Keratinocyte (primary cell): ENCODE measurements at places on chromosomes 7 and 10.

DNA sequence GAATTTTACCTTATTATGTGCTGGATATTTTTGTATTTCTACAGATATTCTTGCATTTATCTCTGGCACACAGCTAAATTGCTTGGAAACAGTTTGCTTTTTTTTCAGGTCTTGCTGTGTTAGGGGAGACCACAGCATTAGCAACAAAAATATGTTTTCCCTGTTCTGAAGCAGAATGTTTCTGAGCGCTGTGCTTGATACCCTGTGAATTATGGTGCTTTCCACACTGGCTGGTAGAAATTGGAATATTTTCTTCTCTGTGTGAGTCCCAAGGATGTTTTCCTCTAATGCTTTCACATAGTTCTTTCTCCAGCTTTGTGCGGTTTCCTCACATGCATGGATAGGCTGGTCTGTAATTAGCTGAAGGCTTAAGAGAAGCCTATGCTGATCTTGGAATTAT lies 651.6 kb upstream of the IGFBP3 start:
- no peak for DNase-seq

- DNase-seq: no peak
These were observed 2.6 kb upstream of the SEC31B start for GRCh38 chr10:100522107-100522801.

GRCh38 chr7:39526666-39527065 lies 39.5 kb upstream of the YAE1 start:
- no peak for DNase-seq

DNA sequence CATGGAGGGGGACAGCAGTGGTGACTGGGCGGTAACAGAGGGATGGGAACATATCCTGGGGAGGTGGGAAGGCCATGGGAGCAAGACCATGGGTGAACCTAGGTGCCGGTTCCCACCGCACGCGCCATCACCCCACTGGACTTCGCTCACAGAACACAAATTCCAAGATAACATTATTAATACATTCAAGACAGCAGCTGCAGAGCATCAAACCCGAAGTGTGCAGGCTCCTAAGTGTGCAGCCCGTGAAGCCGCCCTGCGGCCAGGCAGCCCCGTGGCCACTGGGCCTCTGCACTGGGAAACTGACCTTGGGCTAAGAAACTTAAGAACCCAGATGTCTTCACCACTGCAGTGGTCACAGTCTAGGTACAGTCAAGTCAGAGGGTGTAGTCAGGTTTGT lies 42.8 kb upstream of the ZRANB1 start:
- no peak for DNase-seq

GRCh38 chr10:6769704-6770417 lies 189.8 kb upstream of the PRKCQ start:
- no peak for DNase-seq

GRCh38 chr7:24201226-24201625 lies 82.8 kb upstream of the NPY start:
- DNase-seq: no peak

DNA sequence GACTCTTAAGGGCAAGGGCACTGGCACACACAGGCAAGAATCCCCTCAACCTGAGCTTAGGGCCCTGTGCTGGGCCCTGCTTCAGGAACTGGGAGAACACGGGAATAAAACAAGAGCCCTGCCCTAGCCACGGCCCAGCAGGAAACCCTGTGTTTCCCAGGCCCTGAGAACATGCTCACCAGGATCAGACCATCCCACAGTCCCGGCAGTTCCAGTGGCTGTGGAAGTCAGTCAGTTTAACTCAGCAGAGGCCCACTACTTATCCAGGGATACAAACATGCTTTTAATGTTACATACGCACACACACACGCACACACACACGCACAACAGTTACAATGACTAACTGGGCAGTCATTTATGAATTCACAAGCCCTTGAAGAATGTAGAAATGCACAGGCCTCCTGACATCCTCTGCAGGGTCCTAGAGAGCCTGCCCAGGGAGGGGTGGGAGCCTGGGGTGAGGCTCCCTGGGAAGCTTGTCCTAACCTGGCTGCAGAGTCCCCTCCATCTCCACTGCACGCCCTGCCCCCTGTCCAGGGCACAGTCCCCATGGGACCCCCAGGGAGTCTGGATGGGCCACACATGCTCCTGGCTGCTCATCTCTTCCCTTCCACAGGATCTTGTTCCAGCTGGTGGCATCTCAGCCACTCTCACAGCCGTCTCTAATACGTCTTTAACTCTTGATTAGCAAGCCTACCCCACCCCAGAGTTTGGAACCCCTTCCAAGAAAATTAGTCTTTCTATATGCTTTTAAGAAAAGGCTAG lies 97.6 kb downstream of the TCERG1L start:
- DNase-seq: no peak
